Sigmoid colon (tissue), 7 donors: ENCODE measurements at places on chromosomes 12 and 14. TPM values are rescaled to one million over a fixed set of nuclear protein-coding genes. Genes with fewer than 3 reads are reported as not detected.

EXOC3L4 gene
- 0.41 TPM for total RNA-seq

SMCO2 gene
- not detected for total RNA-seq

ZNF891 gene
- total RNA-seq = 3.1 TPM

LHX5 gene
- not detected for total RNA-seq

MYO1H gene
- total RNA-seq = not detected
